ENCODE measurements at places on chromosomes 5 and 9. TPM values are rescaled to one million over a fixed set of nuclear protein-coding genes. Genes with fewer than 3 reads are reported as not detected.

- DNase-seq, result no peak
Measured at GRCh38 chr9:108698231-108698630, 157.6 kb downstream of the ACTL7B start.

GRCh38 chr5:164809821-164810220, 1304.4 kb downstream of the MAT2B start:
- no peak for DNase-seq

GRCh38 chr5:151625285-151625684, 34.2 kb upstream of the FAT2 start:
- no peak for DNase-seq

- DNase-seq, result no peak
Measured at GRCh38 chr9:86041311-86041741, 58.0 kb downstream of the GOLM1 start.

DNA sequence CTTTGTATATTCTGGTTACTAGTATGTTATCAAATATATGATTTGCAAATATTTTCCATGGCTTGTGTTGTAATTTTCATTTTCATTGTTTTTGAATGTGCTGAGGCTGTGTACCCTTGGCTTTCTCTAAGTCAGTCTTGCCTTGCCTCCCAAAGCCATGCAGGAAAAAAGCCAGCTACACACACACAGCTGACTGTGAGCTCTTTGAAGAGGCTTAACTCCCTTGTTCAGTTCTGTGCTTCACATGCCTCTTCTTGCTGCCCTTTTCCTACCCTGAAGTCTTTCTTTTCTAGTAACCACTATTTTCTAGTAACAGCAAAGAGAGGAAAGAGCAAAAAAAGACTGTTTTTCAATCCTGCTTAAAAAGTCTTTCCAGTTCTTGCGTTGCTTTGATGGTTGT, 53.9 kb downstream of the KCNN2 start:
- DNase-seq, result no peak

GRCh38 chr9:71446106-71446472, 322.2 kb downstream of the CEMIP2 start:
- no peak for DNase-seq

- no peak for DNase-seq
Measured at GRCh38 chr9:98551511-98552286, 157.0 kb downstream of the GABBR2 start.

DNA sequence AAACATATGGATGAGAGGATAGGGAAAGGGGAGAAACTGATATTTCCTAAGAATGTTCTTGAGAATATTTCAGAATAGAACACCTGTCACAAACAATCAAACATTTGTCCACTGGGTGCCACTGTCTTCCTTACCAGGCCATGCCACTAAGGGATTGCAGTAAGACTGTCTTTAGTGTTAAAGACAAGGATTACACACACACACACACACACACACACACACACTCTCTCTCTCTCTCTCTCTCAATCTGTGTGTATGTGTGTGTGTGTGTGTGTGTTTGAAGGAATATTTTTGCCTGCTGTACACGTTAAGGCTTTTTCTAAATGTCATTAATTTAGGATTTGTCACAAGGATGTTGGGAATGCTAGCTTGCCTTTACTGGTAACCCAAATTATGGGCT, 54.4 kb downstream of the CCDC192 start:
- no peak for DNase-seq

DNA sequence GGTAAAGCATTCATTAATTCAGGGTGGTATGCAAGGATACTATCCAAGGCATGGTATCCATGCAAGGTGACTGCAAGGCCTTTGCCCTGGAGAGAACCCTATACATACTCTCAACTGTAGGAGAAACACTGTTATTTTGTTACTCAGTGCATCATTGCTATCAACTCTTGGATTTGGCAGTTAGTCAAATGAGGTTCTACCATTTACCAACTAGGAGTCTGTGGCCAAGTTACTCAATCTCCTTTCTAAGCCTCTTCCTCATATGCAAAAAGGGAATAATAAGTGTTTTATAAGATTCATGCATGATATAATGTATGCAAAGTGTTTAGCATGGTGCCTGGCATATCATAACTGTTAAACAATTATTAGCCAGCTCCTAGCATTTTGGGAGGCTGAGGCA, 4.0 kb downstream of the PCDHGC3 start:
- DNase-seq, result no peak

GRCh38 chr5:2466966-2467365, 284.5 kb downstream of the IRX2 start:
- no peak for DNase-seq

DNA sequence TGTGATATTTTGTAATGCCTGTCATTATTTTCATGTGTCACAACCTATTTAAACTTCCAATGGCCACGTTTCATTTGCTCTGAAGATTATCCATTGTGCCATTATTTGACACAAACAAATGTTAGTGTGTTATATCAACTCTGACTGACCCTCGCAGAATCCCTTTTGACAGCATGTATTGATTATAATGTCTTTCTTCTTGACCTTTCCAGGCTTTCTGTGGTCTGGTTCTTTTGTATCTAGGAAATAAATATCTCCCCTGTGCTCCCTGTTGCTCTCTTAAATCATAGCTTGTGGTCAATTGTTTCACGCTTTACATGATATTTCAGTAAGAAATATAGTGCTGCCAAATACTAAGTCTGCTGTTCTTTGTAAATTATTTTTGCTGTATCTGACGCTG, 442.6 kb downstream of the SEMA5A start:
- no peak for DNase-seq

DNA sequence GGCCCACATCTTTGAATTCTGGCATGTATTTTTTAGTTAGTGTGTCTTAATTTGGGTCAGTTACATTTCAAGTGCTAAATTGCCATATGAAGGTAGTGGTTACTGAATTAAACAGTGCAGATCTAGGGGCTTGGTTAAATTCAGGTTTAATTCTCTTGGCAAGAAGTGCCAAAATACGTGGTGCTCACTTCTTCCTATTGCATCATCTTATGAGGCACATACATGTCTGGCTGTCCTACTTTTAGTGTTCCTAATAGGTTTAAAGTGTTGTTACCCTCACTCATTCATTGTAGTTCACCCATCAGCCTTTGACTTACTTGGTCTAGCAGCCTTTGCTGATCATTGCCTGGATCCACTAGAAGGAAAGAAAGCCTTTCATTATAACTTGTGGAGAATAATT, 59.5 kb downstream of the RPS6 start:
- DNase-seq, result no peak

- DNase-seq, result no peak
Measured at GRCh38 chr9:19927560-19927959, 138.7 kb upstream of the SLC24A2 start.

- no peak for DNase-seq
Measured at GRCh38 chr5:90231688-90232087, 177.9 kb downstream of the CETN3 start.

GRCh38 chr5:172428224-172429166, 25.8 kb downstream of the SH3PXD2B start:
- DNase-seq, result no peak

GRCh38 chr5:52853650-52854049, 65.9 kb downstream of the ITGA1 start:
- no peak for DNase-seq

DNA sequence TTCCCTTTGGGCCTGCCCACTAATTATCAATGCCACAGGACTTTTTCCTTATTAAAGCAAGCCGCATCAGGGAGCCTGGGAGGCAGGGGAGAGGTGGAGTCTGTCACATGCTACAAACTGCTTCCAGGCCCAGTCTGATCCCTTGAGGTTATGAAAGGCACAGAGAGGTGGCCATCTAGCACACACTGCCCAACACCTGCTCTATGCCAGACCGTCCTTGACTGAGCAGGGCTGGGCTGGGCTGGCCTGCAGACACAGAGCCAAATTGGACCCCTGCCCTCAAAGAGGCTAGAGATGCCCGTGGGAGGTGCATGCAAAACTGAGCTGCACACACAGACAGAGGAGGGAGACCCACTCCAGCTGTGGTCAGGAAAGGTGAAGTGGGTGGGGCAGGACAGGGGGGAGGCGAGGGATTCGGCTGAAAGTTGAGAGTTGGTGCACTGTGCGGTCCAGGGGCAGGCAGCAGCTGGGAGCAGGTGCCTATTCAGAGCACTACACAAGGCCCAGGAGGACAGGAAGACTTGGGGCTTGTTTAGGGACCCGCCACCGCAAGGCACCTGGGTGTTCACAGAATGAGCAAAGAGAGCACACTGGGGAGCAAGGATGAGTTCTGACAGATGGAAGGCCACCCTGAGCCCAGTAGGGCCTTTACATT, 36.4 kb upstream of the TCF7 start:
- no peak for DNase-seq

DNA sequence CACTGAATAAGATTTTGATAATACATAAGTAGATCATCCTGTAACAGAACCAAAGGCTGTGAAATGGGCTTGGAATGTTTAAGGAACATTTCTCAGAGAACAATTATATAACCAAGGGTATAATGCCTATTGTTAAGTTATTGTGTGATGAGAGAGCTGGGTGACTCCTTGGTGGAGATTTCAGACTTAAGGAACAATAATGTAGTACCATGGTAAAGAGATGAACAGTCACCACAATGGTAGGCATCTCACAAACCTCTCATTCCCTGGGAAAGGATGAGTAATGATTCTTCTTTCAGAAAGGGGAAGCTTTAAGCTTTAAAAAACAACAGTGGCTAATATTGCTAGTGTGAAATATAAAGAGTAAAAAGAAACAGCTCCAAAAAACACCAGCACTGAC, 147.4 kb downstream of the TRIM36 start:
- no peak for DNase-seq

- DNase-seq, result no peak
Measured at GRCh38 chr5:4159681-4160080, 564.0 kb downstream of the IRX1 start.

GABBR2 gene
- 1.1 TPM for total RNA-seq

POU5F2 gene
- 0.73 TPM for total RNA-seq

ASS1 gene
- 53.7 TPM for total RNA-seq

GFPT2 gene
- total RNA-seq, result 12.9 TPM

GABRA6 gene
- not detected for total RNA-seq

POLR1E gene
- 18.8 TPM for total RNA-seq

CCDC171 gene
- total RNA-seq, result 2.5 TPM

Data from cardiac septum (tissue), 1 donor.